ENCODE measurements at places on chromosomes 11 and 22. TPM values are rescaled to one million over a fixed set of nuclear protein-coding genes. Genes with fewer than 3 reads are reported as not detected.

SMIM38 gene
- 4.1 TPM for total RNA-seq

BTG4 gene
- total RNA-seq, result not detected

OR5A1 gene
- not detected for total RNA-seq

C11orf91 gene
- total RNA-seq, result not detected

Measured in parietal lobe (tissue), 2 donors.